ENCODE measurements at places on chromosomes 2 and 18. TPM values are rescaled to one million over a fixed set of nuclear protein-coding genes. Genes with fewer than 3 reads are reported as not detected.

GRCh38 chr2:12649602-12650400 lies 66.9 kb upstream of the TRIB2 start:
- H3K4me3 ChIP-seq, result no peak overlapping the region
- no peaks in the 10 kb centered on the region for H3K27me3 ChIP-seq
- no peaks in the 10 kb centered on the region for H3K4me1 ChIP-seq
- no peak overlapping the region for H3K27ac ChIP-seq

Gene RHOB
- 185 TPM for total RNA-seq

DNA sequence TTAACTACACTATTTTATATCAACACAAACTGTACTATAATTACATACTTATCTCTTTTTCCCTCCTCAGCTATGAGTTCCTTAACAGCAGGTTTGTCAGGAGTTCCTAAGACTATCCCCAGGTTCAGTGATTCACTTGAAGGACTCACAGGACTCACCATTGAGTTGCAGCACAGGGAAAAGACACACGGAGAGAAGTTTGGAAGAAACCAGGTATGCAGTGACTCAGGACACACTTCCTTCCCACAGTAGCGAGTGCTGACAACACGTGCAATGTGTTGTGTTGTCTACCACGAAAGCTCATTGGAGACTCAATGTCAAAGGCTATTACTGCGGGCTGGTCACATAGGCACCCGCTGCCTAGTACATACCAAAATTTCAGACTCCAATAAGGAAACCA lies 32.0 kb downstream of the MGAT4A start:
- DNase-seq, result no peak
- no peak overlapping the region for H3K27ac ChIP-seq
- no peaks in the 10 kb centered on the region for H3K27me3 ChIP-seq
- no peaks in the 10 kb centered on the region for H3K36me3 ChIP-seq
- no peak overlapping the region for H3K4me3 ChIP-seq

Gene SERPINB10
- total RNA-seq, result not detected

GRCh38 chr18:74788657-74789056 lies 191.0 kb downstream of the ZNF407 start:
- no peak for DNase-seq
- H3K27me3 ChIP-seq, result no peaks in the 10 kb centered on the region
- H3K27ac ChIP-seq, result no peak overlapping the region
- H3K4me3 ChIP-seq, result no peak overlapping the region

All from right lobe of liver (tissue), 6 donors.